ENCODE measurements at places on chromosomes 2 and 18.

DNA sequence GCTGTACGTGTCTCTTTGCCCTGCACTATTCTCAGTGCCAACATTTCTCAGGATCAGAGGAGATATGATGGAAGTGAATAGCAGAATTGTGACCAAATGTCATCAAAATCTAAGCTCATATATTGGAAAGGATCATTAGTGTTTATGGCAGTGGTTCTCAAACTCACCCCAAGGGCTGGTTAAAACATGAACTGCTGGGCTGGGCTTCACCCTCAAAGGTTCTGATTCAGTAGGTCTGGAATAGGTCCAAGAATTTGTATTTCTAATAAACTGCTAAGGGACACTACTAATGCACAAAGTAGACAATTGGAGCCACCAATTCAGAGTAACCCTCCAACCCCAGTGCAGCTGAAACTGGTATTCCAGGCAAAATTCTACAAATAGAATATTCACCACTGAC is 317.9 kb upstream of the UBE2E3 start:
- peak; percentile 20 for DNase-seq

GRCh38 chr2:31997653-31998052 is 13.2 kb downstream of the MEMO1 start:
- DNase-seq, result no peak

GRCh38 chr2:30191819-30192271 is 39.5 kb upstream of the LBH start:
- no peak for DNase-seq

DNA sequence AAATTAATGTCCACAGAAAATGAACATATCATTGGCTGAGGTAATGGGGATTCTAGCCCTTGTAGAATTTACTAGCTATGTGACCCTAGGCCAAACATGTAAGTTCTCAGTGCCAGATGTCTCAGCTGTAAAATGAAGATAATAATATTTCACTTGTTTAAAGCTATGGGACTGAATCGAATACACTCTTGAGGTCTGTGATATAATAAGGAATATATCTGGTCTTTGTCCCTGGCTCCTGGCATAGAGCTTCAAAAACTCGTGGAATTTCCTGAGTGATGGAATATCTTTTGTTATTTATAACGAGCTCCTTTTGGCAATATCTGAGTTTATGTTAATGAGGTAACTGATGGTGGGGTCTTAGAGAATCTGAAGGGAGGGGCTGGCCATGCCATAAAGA is 201.4 kb upstream of the CYP26B1 start:
- no peak for DNase-seq

DNA sequence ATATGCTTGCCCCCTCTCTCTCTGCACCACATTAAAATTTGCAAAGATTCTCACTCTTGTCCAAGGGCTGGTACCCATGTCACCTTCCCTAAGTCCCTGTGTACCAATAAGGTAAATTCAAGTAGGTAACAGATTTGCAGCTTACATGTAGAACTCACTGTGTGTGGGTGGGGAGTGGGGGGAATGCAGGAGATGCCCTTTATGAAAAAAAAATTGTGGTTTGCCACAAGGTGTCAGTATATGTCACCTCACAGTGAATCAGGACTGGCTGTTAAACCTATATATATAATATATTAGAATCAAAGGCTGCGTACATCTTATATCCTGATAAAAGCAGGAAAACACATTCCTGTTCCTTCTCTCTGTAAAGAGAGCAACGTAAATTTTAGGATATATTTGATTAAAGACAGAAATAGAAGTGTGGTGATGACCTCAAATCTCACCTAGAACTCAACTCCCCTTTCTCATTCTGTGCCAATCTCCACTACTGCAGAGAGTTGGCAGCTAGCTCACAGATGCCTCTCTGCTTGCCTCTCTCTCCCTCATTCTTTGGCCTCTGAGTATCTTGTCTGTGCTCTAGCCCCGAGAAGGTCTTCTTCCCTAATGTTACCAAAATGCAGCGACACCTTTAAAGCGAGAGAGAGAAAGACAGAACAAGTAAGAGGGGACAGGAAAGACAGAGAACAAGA is 536 bp downstream of the XDH start:
- DNase-seq, result no peak

DNA sequence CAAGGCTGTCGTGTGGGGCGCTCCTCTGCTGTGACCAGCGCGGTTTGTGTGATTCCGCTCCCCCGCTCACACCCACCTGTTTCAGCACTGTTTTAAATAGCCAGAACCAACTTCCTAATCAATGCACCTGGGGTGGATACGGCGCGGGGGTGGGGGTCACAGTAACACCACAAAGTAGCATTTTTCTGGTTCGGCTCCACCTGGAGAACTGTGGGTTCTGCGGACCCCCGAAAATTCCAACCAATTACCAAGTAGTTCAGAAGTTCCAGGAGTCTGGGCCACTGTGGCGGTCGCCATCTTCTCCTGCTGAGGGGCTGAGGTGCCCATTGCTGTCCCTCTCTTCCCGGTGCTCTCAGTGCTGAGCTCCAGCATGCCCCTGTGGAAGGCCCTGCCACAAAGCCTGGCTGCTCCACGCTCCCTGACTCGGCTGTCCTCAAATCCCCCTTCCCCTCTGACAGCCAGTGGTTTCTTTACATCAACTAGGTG is 79.4 kb downstream of the GFPT1 start:
- DNase-seq, result no peak

DNA sequence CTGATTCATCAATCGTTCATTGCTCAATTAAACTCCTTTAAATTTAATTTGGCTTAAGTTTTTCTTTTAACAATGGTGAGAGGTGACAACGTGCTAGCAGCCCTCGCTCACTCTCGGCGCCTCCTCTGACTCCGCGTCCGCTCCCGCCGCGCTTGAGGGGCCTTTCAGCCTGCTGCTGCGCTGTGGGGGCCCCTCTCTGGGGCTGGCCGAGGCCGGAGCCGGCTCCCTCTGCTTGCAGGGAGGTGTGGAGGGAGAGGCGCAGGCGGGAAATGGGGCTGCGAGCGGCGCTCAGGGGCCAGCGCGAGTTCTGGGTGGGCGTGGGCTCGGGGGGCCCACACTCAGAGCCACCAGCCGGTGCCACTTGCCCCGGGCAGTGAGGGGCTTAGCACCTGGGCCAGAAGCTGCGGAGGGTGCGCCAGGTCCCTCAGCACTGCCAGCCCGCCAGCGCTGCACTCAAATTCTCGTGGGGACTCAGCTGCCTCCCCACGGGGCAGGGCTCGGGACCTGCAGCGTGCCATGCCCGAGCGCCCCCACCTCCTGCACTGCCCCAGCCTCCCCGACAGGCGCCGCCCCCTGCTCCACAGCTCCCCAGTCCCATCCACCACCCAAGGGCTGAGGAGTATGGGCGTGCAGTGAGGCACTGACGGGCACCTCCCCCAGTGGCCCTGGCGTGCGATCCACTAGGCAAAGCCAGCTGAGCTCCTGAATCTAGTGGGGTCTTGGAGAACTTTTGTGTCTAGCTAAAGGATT is 19.6 kb downstream of the ANKMY1 start:
- no peak for DNase-seq

Measured in AG20443 (cell line).